ENCODE measurements at places on chromosomes 11 and 22.

DNA sequence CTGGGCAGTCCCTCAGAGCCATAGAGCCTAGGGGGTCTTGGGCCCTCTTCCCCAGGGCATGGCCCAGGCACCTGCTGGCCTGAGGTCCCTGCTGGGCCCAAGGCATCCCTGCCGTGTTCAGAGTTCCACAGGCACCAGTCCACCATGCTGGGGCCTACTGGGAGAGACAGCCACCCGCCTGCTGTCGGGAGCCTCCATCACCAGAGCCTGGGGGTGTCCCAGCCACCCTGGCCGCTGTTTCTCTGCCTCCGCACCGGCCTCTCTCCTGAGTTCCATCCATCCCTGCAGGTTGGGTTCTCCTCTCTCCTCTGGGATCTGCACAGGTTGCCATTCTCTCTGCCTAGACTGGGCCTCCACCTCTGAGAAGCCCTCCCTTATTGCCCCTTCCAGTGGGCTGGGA lies 68.6 kb downstream of the KCNQ1 start:
- no peak for DNase-seq

DNA sequence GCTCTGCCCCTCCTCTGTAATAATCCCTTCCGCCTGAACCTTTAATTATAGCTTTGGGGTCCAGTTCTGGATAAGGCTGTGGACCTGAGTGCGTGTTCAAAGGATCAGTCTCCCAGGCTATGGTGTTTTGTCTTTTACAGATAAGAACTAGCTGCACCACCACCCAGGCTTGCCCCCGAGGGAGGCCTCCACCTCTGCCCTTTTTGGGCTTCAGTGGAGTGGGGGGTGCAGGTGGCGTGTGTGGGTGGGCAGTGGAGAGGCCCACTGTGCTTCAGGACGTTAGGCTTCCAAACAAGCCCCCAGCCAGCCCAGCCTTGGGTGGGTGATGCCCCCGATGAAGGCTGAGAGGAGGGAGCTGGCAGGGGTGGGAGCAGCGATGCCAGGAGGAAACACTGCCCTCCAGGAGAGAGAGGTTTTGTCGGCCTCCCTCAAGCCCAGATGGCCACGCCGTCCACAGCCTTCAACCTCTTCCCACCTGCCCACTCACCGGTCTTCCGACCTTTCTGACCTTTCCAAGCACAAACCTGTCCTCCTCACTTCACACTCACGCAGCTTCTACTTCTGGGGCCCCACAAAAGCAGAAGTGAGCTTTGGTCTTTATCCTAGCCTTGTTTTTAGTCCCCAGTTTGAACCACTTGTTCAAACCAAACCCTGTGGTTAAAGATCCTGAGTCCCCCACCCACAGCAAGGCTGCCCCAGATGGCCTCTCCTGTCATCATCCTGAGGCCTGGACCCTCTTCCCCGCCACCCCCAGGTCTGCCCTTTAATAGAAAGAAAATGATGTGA lies 20.4 kb downstream of the PSMD13 start:
- no peak for DNase-seq

DNA sequence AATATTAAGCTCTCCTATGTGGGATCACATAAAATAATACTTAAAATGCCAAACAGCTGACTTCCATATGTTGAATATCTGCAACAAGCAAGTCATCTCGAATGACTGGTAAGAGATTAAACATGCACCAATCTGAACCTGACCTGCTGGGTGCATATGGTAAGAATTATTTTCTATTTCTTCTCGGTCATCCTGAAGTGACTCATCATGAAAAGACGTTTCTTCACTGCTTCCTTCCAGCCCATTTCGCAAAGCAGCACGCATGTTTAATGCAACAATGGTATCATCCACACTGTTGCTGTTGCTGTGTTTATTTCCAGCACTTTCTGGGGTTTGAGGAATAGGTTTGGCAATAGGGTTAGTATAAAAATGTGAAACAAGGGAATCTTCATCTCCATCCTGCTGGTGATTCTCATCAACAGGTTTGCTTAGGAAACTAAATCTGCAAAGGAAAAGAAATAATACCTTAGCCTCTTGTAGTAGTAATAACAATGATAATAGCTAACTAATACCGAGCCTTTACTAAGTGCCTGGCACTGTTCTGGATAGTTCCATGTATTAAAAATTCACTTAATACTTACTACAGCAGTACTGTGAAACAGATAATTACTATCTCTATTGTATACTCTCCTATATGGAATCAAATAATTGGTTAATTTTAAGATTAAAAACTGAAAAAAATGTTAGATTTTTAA lies 52.0 kb upstream of the CHRNA10 start:
- peak; percentile 98 for DNase-seq

- DNase-seq, result no peak
Measured at GRCh38 chr11:10674440-10674855, 19.1 kb downstream of the IRAG1 start.

DNA sequence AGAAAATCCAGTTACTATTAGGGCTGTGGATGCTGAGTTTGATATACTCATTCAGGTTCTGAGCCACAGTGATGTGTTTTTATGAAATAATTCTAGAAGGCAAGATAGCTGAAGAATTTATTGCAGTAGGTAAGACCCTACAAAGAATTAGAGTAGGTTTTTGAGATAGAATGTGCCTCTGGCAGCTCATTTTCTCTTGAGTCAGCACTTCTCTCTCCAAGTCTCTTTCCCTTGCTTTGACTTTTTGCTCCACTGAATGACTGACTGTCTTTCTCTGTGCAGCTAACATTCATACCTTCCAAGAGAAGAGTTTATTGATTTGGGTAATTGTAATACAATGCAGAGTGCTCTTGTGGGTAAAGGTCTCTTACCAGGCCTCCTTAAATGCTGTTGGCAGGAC lies 48.0 kb upstream of the C11orf87 start:
- DNase-seq, result no peak

GRCh38 chr22:20243537-20244249 lies 24.4 kb downstream of the RTN4R start:
- DNase-seq, result peak; percentile 85

Measured in fibroblast of upper back skin (primary cell).